Breast epithelium (tissue), 4 donors: ENCODE measurements at places on chromosomes 2 and 18. TPM values are rescaled to one million over a fixed set of nuclear protein-coding genes. Genes with fewer than 3 reads are reported as not detected.
A peak's percentile ranks its signal among the peaks of the same experiment; 100 is the strongest.

GRCh38 chr2:190090148-190090547 is 27.6 kb upstream of the MSTN start:
- no peak for DNase-seq
- H3K4me3 ChIP-seq = no peak overlapping the region
- no peaks in the 10 kb centered on the region for H3K36me3 ChIP-seq
- no peak overlapping the region for H3K27ac ChIP-seq
- H3K4me1 ChIP-seq = no peaks in the 10 kb centered on the region
- H3K27me3 ChIP-seq = no peaks in the 10 kb centered on the region

GRCh38 chr2:197152451-197153228 is 157.9 kb downstream of the ANKRD44 start:
- H3K27me3 ChIP-seq = no peaks in the 10 kb centered on the region
- no peak overlapping the region for H3K27ac ChIP-seq
- no peaks in the 10 kb centered on the region for H3K4me1 ChIP-seq
- H3K4me3 ChIP-seq = no peak overlapping the region
- no peaks in the 10 kb centered on the region for H3K36me3 ChIP-seq

- peak overlapping the region; percentile 63 for H3K27ac ChIP-seq
- H3K36me3 ChIP-seq = no peaks in the 10 kb centered on the region
- H3K4me1 ChIP-seq = no peaks in the 10 kb centered on the region
- no peaks in the 10 kb centered on the region for H3K27me3 ChIP-seq
These were observed 1.2 kb downstream of the BCL11A start for GRCh38 chr2:60552078-60552850.

DNA sequence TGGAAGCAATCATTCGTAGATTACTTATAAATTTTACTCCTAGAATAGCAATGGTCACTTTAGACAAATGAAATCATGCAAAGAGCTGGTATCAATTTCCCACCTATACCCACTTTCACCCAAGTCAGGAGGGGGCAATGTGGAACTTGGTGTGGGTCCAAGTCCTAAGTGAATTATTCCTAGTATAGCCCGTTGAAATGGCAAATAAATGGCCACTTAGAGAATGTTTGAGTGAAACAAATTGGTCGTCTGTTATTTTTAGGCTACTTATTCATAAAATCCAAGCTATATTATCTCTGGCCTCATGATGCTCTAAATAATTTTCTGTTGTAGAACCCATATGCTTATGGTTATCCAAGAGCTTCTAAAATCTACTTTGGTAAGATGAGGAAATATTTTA is 98.1 kb downstream of the MYO3B start:
- H3K27me3 ChIP-seq = no peaks in the 10 kb centered on the region
- no peak overlapping the region for H3K4me3 ChIP-seq
- H3K36me3 ChIP-seq = no peaks in the 10 kb centered on the region
- DNase-seq = no peak
- no peak overlapping the region for H3K27ac ChIP-seq
- H3K4me1 ChIP-seq = no peaks in the 10 kb centered on the region

DNA sequence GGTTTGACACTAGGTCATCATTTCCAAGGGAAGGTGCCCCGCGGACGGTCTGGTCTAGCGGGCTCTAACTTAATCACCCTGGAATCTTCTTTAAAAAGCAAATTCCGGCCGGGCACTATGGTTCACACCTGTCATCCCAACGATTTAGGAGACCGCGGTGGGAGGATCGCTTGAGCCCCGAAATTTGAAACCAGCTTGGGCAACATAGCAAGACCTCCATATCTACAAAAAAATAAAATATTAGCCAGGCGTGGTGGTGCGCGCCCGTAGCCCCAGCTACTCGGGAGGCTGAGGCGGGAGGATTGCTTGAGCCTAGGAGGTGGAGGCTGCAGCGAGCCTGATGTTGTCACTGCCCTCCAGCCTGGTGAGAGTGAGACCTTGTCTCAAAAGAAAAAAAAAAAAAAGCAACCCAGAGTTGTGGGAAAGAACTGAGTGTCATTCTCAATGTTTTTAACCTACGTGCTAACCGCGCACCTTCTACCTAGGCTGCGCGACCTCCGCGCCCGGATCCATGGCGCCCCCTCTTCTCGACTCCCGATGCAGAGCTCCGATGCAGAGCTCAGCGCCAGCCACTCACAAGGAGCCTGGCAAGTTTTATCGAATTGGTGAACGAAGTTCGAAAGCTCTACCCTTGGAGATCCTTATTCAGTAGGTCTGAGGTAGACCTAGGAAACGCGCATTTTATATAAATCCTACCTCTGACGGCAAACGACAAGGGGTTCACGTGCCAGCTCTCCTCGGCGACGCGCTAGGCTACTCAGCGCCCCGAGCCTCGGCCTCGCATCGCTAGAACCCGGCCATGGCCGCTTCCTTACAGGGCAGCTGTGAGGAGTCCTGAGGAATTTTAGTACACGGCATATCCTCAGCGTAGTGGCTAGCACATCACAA is 888 bp upstream of the TWSG1 start:
- H3K36me3 ChIP-seq = no peaks in the 10 kb centered on the region
- no peaks in the 10 kb centered on the region for H3K4me1 ChIP-seq
- DNase-seq = no peak
- H3K27me3 ChIP-seq = no peaks in the 10 kb centered on the region

DNA sequence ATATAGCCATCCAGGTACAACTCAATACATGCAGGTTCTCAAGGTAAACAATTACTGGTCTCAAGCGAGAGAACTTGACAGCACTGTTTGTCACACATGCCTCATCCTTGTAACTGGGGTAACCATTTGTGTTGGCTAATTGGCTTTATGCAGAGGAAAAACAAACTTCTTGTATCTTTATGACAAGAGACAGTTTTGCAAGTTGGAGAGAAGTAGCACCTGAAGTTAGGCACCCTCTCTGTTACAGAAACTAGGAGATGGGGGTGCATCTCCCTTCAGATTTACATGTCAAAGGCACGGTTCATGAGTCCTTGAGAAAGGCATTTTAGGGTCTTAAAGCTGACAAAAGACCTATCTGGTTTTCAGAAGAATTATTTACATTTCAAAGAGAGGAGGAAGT is 241.7 kb downstream of the CD226 start:
- no peak overlapping the region for H3K27ac ChIP-seq
- no peak for DNase-seq
- H3K27me3 ChIP-seq = no peaks in the 10 kb centered on the region

- no peak for DNase-seq
- H3K27me3 ChIP-seq = no peaks in the 10 kb centered on the region
- H3K27ac ChIP-seq = no peak overlapping the region
- no peaks in the 10 kb centered on the region for H3K4me1 ChIP-seq
- no peaks in the 10 kb centered on the region for H3K36me3 ChIP-seq
- no peak overlapping the region for H3K4me3 ChIP-seq
These were observed 245.0 kb upstream of the FN1 start for GRCh38 chr2:215680605-215681598.

- H3K27me3 ChIP-seq = no peaks in the 10 kb centered on the region
- no peak for DNase-seq
- H3K4me1 ChIP-seq = no peaks in the 10 kb centered on the region
- no peaks in the 10 kb centered on the region for H3K36me3 ChIP-seq
- peak overlapping the region; percentile 87 for H3K27ac ChIP-seq
- H3K4me3 ChIP-seq = peak overlapping the region; percentile 80
These were observed 1.3 kb downstream of the PIAS2 start for GRCh38 chr18:46915800-46916550.

DNA sequence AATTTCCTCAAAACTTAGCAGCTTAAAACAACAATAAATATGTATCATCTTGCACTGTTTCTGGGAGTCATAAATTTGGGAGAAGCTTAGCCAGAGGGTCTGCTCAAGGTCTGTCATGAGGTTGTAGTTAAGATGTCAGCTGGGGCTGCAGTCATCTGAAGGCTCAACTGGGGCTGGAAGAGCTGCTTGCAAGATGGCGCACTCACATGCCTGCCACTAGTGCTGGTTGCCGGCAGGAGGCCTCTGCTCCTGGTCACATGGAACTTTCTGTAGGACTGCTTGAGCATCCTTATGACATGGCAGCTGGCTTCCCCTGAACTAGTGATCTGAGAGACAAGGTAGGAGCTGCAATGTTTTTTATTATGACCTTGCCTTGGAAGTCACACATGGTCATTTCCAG is 215.5 kb upstream of the HAAO start:
- no peaks in the 10 kb centered on the region for H3K4me1 ChIP-seq
- H3K27ac ChIP-seq = no peak overlapping the region
- no peak for DNase-seq
- no peaks in the 10 kb centered on the region for H3K36me3 ChIP-seq
- H3K4me3 ChIP-seq = no peak overlapping the region
- no peaks in the 10 kb centered on the region for H3K27me3 ChIP-seq

- no peaks in the 10 kb centered on the region for H3K4me1 ChIP-seq
- no peak overlapping the region for H3K27ac ChIP-seq
- no peaks in the 10 kb centered on the region for H3K27me3 ChIP-seq
- no peak for DNase-seq
These were observed 122.2 kb downstream of the NCOA1 start for GRCh38 chr2:24613154-24613814.

GRCh38 chr2:21422050-21422449 is 298.3 kb downstream of the TDRD15 start:
- no peak overlapping the region for H3K27ac ChIP-seq
- DNase-seq = no peak
- H3K27me3 ChIP-seq = no peaks in the 10 kb centered on the region
- no peak overlapping the region for H3K4me3 ChIP-seq
- H3K36me3 ChIP-seq = no peaks in the 10 kb centered on the region

GRCh38 chr18:35408843-35409261 is 31.7 kb upstream of the ZNF396 start:
- DNase-seq = no peak
- no peaks in the 10 kb centered on the region for H3K27me3 ChIP-seq
- H3K36me3 ChIP-seq = no peaks in the 10 kb centered on the region
- H3K27ac ChIP-seq = no peak overlapping the region
- no peaks in the 10 kb centered on the region for H3K4me1 ChIP-seq
- H3K4me3 ChIP-seq = no peak overlapping the region

DNA sequence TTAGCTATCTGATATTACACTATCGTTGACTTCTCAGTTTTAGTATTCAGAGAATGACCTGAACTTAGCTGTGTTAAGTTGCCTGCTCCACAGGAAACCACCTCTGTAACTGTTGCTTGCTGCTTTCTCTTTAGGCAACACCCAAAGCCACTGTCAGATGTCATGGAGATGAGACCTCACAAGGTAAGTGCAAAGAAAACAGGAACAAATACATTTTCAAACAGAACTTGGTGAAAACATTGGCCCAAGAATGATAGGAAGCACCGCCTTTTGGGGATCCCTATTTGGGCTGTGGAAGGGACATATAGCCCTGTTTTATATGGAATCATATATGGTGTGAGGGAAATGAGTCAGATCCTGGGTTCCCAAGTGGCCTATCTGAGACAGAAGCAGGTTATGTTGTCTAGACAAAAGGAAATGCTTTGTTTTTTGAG is 143.4 kb downstream of the UBE2E3 start:
- H3K27me3 ChIP-seq = no peaks in the 10 kb centered on the region
- H3K36me3 ChIP-seq = no peaks in the 10 kb centered on the region
- no peak for DNase-seq
- H3K4me3 ChIP-seq = no peak overlapping the region
- H3K27ac ChIP-seq = no peak overlapping the region

DNA sequence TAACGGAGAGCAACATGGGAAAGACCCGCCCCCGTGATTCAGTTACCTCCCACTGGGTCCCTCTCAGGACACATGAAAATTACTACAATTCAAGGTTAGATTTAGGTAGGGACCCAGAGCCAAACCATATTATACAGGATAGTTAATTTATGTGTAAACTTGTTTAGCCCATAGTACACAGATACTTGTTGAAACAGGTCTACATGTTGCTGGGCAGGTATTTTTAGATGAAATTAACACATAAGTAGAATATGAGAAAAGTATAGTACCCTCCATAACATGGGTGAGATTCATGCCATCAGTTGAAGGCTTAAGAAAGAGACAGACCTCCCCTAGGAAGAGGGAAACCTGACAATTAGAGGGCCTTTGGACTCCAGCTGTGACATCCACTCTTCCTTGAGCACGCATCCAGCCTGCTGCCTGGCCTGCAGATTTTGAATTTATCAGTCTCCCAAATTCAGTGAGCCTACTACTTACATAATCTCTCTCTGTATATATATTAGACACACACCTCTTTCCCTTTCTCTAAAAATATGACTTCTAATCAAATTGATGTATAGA is 463.5 kb upstream of the NETO1 start:
- no peaks in the 10 kb centered on the region for H3K36me3 ChIP-seq
- no peak overlapping the region for H3K4me3 ChIP-seq
- no peak for DNase-seq
- no peaks in the 10 kb centered on the region for H3K27me3 ChIP-seq

- H3K27me3 ChIP-seq = no peaks in the 10 kb centered on the region
- no peak overlapping the region for H3K4me3 ChIP-seq
- no peak for DNase-seq
- no peak overlapping the region for H3K27ac ChIP-seq
- no peaks in the 10 kb centered on the region for H3K4me1 ChIP-seq
These were observed 70.6 kb upstream of the GLS start for GRCh38 chr2:190809876-190810525.

- no peak overlapping the region for H3K4me3 ChIP-seq
- no peaks in the 10 kb centered on the region for H3K4me1 ChIP-seq
- no peak overlapping the region for H3K27ac ChIP-seq
- no peaks in the 10 kb centered on the region for H3K36me3 ChIP-seq
These were observed 191.6 kb downstream of the GLI2 start for GRCh38 chr2:120927265-120927628.

DNA sequence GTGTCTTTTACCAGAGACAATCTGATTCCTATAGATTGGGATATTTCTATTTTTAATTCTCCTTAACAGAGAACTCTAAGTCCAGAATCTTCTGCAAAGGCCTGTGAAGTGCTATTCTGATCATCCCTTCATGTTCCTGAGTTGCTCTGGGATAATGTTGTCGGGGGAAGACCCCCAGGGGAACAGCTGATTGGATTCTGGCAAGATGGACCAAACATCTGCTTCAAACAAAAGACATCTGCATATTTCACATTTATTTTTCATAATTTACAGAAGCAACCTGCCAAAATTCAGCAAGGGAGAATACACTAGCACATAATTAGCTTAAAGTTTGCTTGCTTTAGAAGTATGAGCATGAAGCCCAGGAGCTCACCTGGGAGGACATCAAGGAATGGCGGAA is 116.0 kb upstream of the ETAA1 start:
- H3K36me3 ChIP-seq = no peaks in the 10 kb centered on the region
- H3K4me1 ChIP-seq = no peaks in the 10 kb centered on the region
- no peaks in the 10 kb centered on the region for H3K27me3 ChIP-seq
- H3K27ac ChIP-seq = no peak overlapping the region

CHMP3 gene
- total RNA-seq = 77.7 TPM

TMEM163 gene
- 0.66 TPM for total RNA-seq

SPP2 gene
- total RNA-seq = not detected

HOXD13 gene
- not detected for total RNA-seq

REG3G gene
- total RNA-seq = not detected

NTSR2 gene
- total RNA-seq = not detected
